ENCODE measurements at places on chromosomes 6 and 20.

DNA sequence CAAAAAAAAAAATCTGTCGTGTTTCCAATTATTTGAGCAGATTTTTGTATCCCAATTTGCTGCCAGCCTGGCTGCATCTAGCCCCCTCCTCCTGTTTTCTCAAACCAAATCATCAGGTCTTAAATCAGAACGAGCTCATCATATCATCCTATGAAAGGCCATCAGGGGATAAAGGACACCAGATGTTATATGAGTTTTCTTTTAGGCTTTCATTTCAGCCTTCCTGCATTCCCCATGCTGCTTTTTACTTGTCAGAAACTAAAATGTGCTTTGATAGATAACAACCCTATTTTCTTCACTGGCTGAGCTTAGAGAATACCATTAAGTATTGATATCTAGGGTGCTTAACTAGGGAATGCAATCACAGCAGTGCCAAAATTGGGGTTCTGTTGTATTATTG is 968.4 kb upstream of the SLC35B3 start:
- DNase-seq: no peak

- no peak for DNase-seq
Measured at GRCh38 chr6:155417454-155417853, 38.2 kb downstream of the NOX3 start.

- no peak for DNase-seq
Measured at GRCh38 chr6:71468841-71469700, 180.5 kb downstream of the OGFRL1 start.

DNA sequence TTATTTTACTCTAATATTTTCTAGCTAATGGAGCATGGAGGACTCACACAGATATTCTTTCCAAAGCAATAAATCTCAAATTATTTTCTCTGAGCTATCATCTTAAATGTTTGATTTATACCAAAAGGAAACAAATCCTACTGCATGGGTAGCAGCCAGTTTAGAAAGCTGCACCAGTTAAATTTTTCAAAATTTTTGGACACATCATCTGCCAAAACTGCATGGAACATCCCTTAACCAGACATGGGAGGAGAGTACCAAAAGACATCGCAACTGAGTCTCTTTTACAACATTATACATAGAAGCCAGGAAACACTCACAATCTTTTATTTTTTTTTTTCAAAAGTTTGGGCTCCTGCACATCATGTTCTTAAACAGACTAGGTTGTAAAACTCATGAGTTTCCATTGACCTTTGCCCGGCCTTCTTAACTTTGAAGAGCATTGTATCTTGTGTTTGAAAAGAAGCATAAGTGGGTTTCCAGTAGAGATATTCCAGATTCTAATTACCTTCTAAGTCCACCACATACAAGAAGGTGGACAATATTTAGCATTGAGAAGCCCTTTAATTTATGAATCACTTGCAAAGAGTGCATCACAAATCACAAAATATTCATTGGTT is 87.7 kb upstream of the HMGCLL1 start:
- no peak for DNase-seq

- DNase-seq: peak; percentile 90
Measured at GRCh38 chr6:34236443-34237315, at the start of gene HMGA1. HMGA1 (plus strand) TSS chr6:34236873; CDS start chr6:34240781, 3,908 bp downstream.

- DNase-seq: no peak
Measured at GRCh38 chr20:45088247-45088646, 12.7 kb downstream of the KCNS1 start.

DNA sequence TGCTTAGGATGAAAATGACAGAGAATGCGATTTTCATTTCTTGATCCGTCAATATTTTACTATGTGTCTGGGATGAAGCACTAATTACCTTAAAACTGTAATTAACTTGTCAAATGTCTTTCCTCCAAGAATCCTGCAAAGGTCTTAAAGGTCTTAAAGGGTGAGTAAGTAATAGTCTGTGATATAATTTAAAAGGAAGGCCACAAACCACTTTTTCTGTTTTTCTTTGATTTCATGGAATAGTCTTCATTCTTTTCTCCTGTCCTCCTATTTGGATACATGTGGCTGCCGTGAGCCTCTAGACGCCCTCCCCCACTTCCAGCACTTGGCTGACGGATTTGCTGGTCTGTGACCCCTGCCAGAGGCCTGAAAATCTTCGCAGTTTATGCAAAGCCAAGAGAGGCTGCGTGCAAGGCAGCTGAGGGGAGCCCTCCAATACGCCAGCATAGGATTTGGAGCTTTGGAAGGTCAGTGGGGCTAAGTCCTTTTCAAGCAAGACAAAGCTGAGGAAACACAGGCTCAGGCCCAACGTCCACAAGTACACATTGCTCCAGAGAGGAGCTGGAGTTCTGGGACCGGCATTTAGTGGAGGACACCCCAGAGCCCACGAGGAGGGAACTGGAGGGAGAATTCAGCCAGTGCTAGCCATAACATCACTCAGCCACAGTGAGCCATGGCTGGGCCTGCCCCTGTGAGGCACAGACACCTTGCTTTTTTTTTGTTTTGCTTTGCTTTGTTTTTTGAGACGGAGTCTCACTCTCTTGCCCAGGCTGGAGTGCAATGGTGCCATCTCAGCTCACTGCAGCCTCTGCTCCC is 382.6 kb downstream of the SMOC2 start:
- DNase-seq: no peak

- DNase-seq: peak; percentile 48
Measured at GRCh38 chr6:29924287-29924686, 18.0 kb upstream of the HLA-A start.

- no peak for DNase-seq
Measured at GRCh38 chr20:34577061-34577460, 18.5 kb downstream of the MAP1LC3A start.

GRCh38 chr20:11432407-11432806 is 485.3 kb upstream of the BTBD3 start:
- no peak for DNase-seq

DNA sequence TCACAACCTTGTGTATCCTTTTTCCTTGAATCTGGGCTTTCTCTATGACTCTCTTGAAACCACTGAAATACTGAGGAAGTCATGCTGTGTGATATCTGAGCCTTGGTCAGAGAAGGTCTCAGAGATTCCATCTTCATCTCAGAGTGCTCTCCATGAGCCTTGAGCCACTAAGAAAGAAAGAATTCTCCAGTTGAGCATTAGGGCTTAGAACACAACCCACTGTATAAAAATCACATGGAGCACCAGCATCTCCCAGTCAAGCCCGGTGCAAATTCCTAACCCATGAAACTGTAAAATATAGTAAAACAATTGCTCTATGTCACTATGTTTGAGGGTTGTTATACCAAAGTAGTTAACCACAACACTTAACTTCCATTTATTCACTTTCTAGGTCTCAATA is 181.4 kb downstream of the MOXD1 start:
- no peak for DNase-seq

GRCh38 chr20:52824494-52825216 is 147.5 kb upstream of the TSHZ2 start:
- no peak for DNase-seq

DNA sequence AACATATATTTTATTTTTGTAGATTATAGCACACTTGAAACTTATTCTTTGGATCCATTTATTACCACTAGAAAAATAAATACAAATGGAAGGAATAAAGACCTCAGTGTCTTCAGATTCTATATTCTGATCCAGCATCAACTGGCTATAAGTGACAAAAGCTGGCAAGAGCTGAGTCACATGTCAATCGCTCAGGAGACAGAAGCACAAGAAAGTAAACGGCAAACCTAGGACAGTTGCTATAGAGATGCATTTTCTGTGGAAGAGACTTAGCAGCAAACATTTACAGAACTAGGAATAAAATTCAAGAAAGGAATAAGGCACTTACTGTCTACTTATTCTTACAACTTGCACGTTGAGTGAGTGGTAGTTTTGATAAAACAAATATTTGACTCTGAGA is 230.4 kb downstream of the CLVS2 start:
- no peak for DNase-seq

- DNase-seq: peak; percentile 39
Measured at GRCh38 chr6:31826793-31827285, 699 bp upstream of the HSPA1B start.

All from CD14-positive monocyte (primary cell).